Upper lobe of left lung (tissue), 6 donors: ENCODE measurements at places on chromosomes 3 and 15. TPM values are rescaled to one million over a fixed set of nuclear protein-coding genes. Genes with fewer than 3 reads are reported as not detected.

The CD96 gene
- 4.9 TPM for total RNA-seq

The LDHAL6B gene
- not detected for total RNA-seq

The MNS1 gene
- 0.43 TPM for total RNA-seq

DNA sequence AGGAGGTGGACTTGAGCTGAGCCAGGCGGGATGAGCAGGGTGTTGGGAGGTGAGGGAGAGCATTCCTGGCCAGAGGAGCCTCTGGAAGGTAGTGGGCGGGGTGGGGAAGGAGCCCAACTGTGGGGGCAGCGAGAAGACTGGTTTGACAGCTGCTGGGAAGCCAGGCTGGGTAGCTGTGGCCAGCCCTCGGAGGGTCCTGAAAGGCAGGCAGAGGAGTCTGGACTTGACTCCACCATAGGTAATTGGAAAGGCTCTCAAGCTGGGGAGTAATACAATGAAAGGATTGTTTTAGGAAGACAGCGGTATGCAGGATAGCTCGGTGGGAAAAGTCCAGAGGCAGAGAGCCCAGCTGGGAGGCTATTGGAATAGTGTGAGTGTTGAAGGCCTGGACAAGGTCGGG, 17.2 kb downstream of the EPHB3 start:
- H3K36me3 ChIP-seq, result peaks cover 33% of the 10 kb centered on the region
- H3K27me3 ChIP-seq, result no peaks in the 10 kb centered on the region
- H3K4me3 ChIP-seq, result no peak overlapping the region
- no peak overlapping the region for H3K27ac ChIP-seq
- DNase-seq, result no peak
- peaks cover 16% of the 10 kb centered on the region for H3K4me1 ChIP-seq

- H3K4me1 ChIP-seq, result no peaks in the 10 kb centered on the region
- no peaks in the 10 kb centered on the region for H3K36me3 ChIP-seq
- H3K4me3 ChIP-seq, result no peak overlapping the region
- H3K27ac ChIP-seq, result no peak overlapping the region
- no peaks in the 10 kb centered on the region for H3K27me3 ChIP-seq
Measured at GRCh38 chr3:164235289-164236028, 842.8 kb downstream of the SI start.

- no peak overlapping the region for H3K27ac ChIP-seq
- no peak for DNase-seq
- no peaks in the 10 kb centered on the region for H3K36me3 ChIP-seq
Measured at GRCh38 chr3:2172561-2173171, 74.0 kb downstream of the CNTN4 start.
